ENCODE measurements at places on chromosomes 7 and 10.

DNA sequence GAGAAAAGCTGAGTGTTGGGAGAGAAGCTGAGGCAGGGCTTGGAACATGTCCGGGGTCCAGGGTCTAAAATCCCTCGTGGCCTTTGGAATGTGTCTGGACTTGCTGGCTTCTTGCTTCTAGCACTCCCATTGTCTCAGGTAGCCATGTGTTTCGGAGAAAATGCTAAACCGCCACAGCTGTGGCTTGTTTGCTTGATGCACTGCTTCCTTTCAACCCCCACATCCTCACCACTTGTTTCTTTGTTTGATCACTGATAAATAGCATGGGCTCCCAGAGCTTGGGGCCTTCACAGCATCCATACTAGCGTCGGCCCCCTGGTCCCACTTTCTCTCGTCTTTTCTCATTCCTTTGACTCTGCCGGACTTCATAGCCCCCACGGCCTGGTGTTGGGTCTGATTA lies 102.7 kb downstream of the ANKRD26 start:
- DNase-seq = no peak

- no peak for DNase-seq
Measured at GRCh38 chr7:139087212-139087611, 22.3 kb downstream of the ZC3HAV1 start.

- DNase-seq = no peak
Measured at GRCh38 chr10:127920306-127921074, 13.6 kb downstream of the PTPRE start.

DNA sequence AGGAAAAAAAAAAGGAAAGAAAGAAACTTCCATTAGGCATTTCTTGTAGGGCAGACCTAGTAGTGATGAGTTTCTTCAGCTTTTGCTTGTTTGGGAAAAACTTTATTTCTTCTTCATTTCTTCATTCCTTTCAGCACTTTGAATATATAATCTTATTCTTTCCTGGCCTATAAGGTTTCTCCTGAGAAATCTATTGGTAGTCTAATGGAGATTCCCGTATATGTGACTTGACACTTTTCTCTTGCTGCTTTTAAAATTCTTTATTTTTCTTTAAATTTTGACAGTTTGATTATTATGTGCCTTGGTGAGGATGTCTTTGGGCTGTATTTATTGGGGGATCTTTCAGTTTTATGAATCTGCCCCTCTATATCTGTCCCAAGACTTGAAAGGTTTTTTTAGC lies 3.9 kb upstream of the BTAF1 start:
- DNase-seq = no peak

GRCh38 chr7:36388423-36388822 lies 1.2 kb upstream of the ANLN start:
- peak; percentile 62 for DNase-seq

- DNase-seq = no peak
Measured at GRCh38 chr10:35711615-35712411, 69.7 kb upstream of the FZD8 start.

- DNase-seq = no peak
Measured at GRCh38 chr10:70417568-70417967, 13.6 kb downstream of the EIF4EBP2 start.

- DNase-seq = no peak
Measured at GRCh38 chr7:95925236-95925635, 152.9 kb downstream of the DYNC1I1 start.

- no peak for DNase-seq
Measured at GRCh38 chr10:110273474-110273873, 31.2 kb downstream of the SMNDC1 start.

GRCh38 chr10:61882621-61883370 lies 18.7 kb upstream of the ARID5B start:
- no peak for DNase-seq
